ENCODE measurements at places on chromosomes 2 and 18. TPM values are rescaled to one million over a fixed set of nuclear protein-coding genes. Genes with fewer than 3 reads are reported as not detected.

The GNAL gene
- 2.4 TPM for total RNA-seq

The SPATA3 gene
- not detected for total RNA-seq

The SCN2A gene
- total RNA-seq: 0.07 TPM

The SNRNP200 gene
- 58.3 TPM for total RNA-seq

The TUBA4B gene
- not detected for total RNA-seq

The DOCK10 gene
- 1.1 TPM for total RNA-seq

The LRRTM4 gene
- 0.11 TPM for total RNA-seq

The COL6A3 gene
- total RNA-seq: 132 TPM

The SPRED2 gene
- 13.5 TPM for total RNA-seq

The C2orf78 gene
- total RNA-seq: not detected

The COBLL1 gene
- 14.9 TPM for total RNA-seq

The GAREM1 gene
- 19.3 TPM for total RNA-seq

The RNF144A gene
- total RNA-seq: 13.6 TPM

The TMEM198 gene
- 3.2 TPM for total RNA-seq

The PHLPP1 gene
- 8.0 TPM for total RNA-seq

The SH3RF3 gene
- 9.0 TPM for total RNA-seq

The COL4A3 gene
- 2.2 TPM for total RNA-seq

The RAMP1 gene
- 428 TPM for total RNA-seq

The NR4A2 gene
- 5.1 TPM for total RNA-seq

The TDRD15 gene
- not detected for total RNA-seq

The NGEF gene
- 0.62 TPM for total RNA-seq

The RPRM gene
- not detected for total RNA-seq

The REG3A gene
- total RNA-seq: not detected
